GM23248 (cell line): ENCODE measurements at places on chromosomes 3 and 15. TPM values are rescaled to one million over a fixed set of nuclear protein-coding genes. Genes with fewer than 3 reads are reported as not detected.

- DNase-seq: peak; percentile 51
Measured at GRCh38 chr15:32878869-32879805, 161.3 kb downstream of the GREM1 start.

GRCh38 chr3:125043599-125044151 lies 12.1 kb downstream of the HEG1 start:
- DNase-seq: peak; percentile 43

ATP2B2 gene
- total RNA-seq: not detected in 2 replicates

- peak; percentile 40 for DNase-seq
Measured at GRCh38 chr3:10417847-10418246, 87.5 kb downstream of the ATP2B2 start.

DNA sequence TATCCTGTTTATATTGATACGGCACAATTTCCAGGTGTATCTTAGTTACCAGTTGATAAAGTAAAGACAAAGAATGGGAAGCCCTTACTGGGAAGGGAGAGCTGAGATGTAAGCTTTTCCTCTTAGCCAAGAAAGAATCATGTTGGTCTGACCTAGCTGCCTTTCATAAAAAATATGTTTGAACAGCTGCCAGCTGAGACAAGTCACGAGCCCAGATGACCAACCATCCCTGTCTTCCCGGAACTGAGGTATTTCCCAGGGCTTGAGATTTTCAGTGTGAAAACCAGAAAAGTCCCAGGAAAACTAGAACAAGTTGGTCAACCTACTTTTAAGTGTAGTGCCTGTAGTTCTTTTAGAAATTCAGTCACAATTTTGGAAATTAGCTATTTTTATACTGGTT lies 3.6 kb upstream of the MYH15 start:
- DNase-seq: peak; percentile 42

GRCh38 chr3:94615275-94616065 lies 552.6 kb downstream of the NSUN3 start:
- DNase-seq: no peak

DNAJB8 gene
- not detected in 2 replicates for total RNA-seq

GRCh38 chr3:187277129-187277462 lies 14.4 kb downstream of the MASP1 start:
- no peak for DNase-seq

DNA sequence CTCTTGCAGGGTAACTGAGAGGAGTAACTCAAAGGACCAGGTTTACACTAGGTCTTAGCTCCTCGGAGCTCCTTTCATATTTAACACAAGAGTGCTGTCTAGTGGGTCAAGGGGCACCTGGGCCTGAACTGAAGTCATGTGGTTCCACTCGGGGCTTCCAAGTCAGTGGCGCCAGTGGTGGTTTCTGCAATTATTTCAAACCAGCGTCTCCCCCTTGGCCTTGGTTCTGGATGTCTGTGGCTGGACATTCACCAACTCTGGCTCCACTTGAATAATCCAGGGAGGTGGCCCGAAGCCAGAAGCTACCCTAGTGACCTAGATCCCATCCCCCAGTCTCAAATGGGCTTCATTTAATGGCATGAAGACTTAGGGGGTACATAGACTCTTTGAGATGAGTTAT lies 144.3 kb upstream of the ADAMTS9 start:
- DNase-seq: no peak

GRCh38 chr3:42906848-42907183 lies 874 bp downstream of the ZNF662 start:
- no peak for DNase-seq

GRCh38 chr3:124428372-124429128 lies 301.7 kb upstream of the UMPS start:
- DNase-seq: peak; percentile 56

DNA sequence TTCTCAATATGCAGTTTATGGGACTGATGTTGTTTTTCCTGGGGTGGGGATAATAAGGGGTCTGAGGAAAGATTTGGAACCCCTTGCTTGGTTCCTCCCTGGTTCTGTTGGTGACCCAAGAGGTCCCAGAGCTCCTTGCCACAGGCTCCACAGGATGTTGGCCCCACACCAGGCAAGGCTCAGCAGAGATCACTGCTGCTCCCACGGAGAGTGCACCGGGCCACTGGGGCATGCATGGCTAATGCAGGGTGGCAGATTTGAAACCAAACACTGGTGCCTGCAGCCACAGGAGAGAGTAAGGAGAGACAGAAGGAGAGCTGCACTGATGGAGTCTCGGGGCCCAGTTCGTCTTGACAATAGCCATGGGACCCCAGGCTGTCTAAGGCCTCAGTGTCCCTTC lies 2.5 kb downstream of the FAM107A start:
- no peak for DNase-seq

ROBO2 gene
- total RNA-seq: under 0.01 TPM in 1 of 2 replicates, not detected in the other

DNA sequence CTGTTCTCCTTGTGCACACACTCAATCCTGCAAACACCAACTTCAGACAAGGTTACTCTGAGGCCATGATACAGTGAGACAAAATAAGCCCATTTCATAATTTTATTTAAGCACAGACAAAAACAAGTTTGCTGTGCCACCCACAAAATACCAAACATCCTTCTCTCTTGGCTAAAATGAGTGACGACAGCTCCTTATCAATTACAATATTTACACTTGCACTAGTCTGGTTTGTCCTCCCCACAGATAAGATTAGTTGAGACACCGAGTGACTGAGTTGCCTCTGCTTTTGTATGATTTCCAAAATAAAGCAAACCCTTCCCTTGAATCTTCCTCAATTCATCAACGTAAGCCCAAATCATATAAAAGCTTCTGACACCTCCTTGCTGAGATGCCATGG lies 233.5 kb upstream of the ATP10A start:
- no peak for DNase-seq

- peak; percentile 10 for DNase-seq
Measured at GRCh38 chr15:69610277-69610676, 157.7 kb downstream of the RPLP1 start.

DNA sequence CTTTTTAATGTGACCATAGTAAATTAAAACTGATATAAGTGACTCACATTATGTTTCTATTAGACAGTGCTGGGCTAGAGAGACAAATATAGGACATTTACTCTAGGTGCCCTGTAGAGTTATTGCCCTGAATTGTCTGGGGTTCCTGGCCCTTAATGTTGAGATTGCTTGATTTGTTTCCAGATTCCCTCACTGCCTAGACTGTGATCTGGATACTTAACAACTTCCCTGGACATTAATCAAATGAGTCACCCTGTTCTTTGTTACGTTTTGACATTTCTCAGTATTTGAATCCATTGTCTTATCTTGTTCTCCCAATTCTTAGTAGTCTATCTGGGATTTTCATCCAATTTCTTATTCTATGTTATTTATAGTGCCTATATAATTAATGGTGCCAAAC lies 65.8 kb downstream of the DTWD1 start:
- peak; percentile 21 for DNase-seq

- DNase-seq: no peak
Measured at GRCh38 chr3:150179330-150179729, 208.6 kb upstream of the PFN2 start.

DNA sequence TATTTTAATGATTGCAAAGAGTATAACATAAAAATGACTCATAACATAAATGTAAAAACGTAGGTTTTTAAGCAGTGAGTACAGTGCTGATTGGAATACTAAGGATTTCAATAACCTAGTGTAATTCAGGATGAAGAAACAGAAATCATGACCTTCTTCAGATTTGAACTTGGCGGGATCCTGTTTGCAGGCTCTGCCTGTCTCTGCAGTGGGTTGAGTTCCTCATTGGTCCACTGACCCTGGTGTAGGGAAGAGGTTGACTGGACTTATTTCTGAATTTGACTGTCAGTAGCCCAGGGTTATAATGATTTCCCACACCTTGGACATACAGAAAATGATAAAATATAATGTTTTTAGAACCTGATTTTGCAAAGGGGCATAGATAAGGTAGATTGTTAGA lies 171.7 kb downstream of the FNDC3B start:
- no peak for DNase-seq

GXYLT2 gene
- 10.0 and 13.2 TPM in 2 replicates for total RNA-seq

DNA sequence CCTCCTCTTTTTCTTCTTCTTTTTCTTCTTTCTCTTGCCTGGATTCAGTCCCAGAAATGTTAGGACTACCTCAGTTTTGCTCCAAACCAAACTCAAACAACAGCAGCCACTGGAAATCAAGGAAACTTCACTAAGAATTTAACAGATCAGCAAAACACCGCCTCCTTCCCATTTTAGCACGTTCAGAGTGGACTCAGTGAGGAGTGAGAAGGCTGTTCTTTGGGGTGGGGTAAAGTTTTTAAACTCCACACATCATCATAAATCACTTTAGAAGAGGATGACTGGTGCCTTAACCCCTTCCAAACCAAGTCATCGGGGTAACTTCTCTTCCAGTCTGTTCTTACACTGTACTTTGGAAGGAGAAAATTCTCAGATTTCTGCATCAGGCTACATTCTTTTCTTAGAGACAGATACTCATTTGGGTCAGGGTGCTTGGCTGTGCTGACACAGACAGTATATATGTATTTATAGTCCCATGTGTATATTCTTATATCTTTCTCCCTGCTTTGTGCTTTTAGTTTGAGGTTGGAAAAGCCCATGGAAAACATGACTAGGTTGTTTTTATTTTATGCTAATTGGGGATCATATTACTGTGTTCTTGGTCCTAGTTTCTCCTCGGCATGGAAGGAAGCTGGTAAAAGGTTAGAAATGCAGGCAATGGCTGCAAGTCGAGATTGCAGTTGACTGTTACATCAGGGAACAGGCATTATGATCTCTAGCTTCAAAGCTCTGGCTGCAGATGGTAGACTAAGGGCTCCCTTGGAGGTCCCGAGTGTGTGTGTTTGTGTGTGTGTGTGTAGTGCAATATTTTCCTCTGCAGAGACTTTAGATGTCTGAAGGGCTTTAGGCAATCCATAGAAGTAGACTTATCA lies at the start of gene CCDC80:
Gene CCDC80 (minus strand): TSS at position 214 of the 872 bp plus-strand sequence. CDS start 1,238 bp downstream, outside the sequence.
- peak; percentile 84 for DNase-seq
